RPMI7951 (cell line): ENCODE measurements at places on chromosomes 2 and 18.

DNA sequence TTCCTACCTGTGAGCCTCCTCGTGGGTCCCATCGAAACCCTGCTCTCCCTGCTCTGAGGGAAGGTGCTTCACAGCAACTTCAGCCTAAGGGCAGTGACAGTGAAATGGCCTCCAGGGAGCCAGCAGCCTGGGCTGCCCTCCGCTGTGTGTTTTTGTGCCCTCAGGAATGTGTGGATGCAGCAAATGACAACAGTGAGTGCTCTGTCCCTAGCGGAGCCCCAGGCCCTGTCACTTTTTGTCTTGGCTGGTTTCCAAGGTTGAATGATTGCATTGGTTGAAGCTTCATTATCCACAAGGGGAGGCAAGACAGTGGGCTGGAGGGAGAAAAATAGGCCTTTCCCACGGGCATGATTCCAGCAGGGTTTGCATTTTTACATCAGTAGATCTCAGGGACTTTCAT lies 42.9 kb downstream of the STON1 start:
- no peak for DNase-seq

GRCh38 chr2:121605820-121606733 lies 43.2 kb downstream of the CLASP1 start:
- no peak for DNase-seq

DNA sequence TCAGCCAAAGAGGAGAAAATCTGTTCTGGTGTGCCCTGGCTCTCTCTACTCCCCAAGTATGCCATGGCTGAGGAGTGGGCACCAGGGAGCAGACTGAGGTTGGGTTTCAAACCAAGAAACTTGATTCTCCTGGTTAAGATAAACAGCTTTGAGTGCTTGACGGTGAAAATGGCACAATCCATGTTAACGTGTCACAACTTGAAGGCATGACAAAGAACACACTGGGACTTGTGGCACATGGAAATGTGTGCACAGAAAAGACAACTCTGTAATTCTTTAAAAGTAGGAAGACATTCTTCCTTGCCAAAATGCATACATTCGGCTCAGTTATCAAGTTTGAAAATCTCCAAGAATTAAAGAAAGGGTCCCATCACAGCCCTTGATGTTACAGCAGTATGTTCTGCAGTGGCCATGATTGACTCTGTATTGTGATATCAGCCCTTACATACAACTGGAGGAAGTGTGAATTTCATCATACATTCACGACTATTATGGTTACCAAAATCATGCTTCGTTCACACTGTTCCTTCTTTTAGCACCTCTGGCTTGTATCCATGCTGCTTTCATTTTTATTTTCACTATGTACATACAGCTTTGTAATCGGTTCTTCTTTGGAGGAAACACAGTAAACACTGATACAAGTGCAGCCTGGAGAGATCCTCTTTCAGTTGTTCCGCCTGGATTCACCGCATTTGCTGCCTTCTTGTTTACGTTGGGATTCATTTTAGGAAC lies 15.6 kb upstream of the ACTG2 start:
- DNase-seq = no peak

- DNase-seq = peak; percentile 62
Observed at GRCh38 chr2:231714639-231715498, 6.5 kb downstream of the PTMA start.

- DNase-seq = peak; percentile 15
Observed at GRCh38 chr18:228586-228985, 39.3 kb downstream of the THOC1 start.

DNA sequence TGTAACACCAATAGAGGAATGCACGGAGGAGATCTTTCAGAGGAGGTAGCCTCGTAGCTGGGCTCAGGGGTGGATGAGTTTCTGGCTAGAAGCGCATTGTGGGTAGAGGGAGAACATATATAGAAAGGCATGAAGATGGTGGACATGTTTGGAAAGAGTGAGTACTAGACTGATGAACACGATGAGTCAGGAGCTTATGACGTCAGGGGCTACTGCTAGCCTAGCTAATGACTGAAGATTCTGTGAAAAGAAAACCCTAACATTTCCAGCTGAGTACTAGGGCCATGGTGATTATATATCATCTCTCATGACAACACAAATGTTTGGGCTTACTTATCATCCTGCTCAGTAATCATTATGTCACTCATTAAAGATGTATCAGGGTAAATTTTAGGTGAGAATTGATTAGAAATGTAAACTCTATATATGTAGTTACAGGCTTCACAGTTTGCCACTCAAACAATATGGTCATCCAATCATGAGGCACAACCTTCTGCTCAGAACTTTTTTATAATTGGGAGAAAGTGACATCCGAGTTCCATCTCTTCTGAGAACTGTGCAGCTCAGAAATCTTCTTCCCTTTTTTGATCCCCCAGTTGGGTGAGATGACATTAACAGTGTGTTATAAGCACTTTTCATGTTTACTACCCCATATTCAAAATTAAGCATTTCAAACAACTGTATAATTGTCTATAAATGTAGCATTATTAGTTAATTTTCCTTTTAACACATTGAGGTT lies 22.2 kb upstream of the IL1RN start:
- peak; percentile 58 for DNase-seq

DNA sequence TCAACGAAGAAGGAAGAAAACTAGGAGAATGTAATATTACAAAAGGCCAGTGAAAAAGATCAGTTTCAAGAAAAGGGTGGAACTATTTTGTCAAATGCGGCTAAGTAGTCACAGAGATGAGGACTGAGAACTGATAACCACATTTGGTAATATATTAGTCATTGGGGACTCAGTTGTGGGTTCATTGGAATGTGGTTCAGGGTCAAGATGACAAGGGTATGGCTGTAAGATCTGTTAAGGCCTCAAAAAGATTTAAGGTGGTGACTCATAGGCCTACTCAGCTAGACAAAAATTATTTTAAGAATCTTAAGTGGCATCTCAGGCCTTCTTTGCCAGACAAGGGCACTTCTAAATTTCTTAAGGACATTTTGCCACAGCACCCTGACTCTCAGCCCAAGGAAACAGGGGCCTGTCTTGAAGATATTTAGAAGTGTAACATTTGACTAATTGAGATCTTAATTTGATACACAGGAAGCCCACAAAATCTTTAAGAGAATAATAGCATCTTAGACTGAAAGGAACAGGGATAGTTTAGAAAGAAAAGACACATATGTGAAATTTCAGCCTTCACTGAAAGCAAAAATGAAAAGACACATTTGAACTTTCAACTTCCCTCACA lies 81.3 kb downstream of the STRADB start:
- peak; percentile 99 for DNase-seq

DNA sequence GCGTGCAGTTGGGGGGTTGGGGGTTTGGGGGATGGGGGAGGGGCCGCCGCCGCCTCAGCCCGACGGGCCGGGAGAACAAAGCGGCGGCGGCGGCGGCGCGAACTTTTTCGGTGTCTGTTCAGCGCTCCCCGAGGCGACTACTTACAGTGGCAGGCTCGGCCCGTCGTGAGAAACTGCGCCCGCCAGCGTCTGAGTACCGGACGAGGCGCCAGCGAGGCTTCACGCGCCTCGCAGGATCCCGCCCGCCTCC lies 172 bp downstream of the PRKD3 start:
- DNase-seq = peak; percentile 77

DNA sequence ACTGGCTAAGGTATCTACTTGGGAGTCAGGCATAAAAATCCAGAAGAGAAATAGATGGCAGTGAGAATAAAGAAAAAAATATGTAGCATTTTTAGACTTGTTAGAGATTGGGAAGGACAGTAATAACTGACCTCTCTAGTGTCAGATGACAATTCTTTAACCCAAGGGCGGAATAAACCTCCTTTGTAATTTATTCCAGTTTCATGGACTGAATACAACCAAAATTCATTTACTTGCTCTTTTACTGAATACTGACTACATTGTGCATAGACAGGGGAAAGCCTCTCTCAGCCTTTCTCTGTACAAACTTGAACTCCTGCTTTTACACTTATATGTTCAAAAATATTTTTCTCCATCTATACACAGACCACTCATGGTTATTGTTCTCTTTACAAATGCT lies 475.3 kb upstream of the RAB12 start:
- DNase-seq = no peak

- no peak for DNase-seq
Observed at GRCh38 chr2:164103271-164103670, 367.5 kb upstream of the FIGN start.

DNA sequence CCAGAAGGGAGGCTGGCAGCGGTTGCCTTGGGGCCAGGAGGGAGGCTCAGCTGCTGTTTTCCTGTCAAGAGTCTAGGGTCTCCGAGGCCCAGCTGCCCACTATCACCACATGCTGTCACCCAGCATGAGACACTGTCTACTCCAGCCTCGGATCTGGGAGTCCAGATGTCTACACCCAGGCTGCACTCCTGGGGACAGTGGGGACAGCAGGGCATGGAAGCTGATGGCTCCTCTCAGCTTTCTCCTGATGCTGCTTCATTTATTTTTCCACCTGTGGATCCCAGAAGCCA lies 134.0 kb downstream of the PTGR3 start:
- DNase-seq = no peak

DNA sequence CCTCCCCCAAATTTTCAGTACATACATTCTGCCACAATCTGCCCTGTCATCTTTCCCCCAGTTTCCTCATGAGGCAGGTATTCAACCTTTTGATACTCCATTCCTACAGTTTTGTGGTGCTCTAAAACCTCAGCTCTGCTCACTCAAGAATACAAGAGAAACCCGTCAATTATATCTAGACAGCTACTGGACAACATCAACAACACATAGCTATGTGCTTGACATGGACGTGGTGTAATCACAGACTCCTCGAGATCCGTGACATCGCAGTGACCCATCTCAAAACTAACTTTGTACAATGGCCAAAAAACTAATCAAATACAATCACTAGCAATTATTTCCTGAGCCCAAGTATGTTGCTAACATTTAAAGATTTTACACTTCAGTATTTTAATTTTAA lies 23.6 kb downstream of the WDSUB1 start:
- DNase-seq = no peak

DNA sequence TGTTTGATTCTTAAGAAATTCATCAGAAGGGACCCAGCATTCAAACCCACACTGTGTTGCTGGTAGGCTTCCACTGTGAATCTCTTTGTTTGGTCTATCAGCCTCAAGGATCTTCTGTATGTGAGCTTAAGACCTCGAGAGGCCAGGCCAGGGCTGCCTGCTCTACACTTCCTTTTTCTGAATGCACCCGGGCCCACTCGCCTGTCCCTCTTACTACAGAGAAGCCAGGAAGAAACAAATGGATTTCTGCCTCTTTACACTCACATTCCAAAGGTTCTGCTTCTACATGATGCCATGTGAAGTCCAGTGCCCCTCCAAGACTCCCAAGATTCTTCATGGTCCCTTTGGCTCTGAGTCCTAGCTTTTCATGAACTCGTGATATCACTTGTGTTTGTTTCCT lies 25.4 kb upstream of the MRPL19 start:
- no peak for DNase-seq

DNA sequence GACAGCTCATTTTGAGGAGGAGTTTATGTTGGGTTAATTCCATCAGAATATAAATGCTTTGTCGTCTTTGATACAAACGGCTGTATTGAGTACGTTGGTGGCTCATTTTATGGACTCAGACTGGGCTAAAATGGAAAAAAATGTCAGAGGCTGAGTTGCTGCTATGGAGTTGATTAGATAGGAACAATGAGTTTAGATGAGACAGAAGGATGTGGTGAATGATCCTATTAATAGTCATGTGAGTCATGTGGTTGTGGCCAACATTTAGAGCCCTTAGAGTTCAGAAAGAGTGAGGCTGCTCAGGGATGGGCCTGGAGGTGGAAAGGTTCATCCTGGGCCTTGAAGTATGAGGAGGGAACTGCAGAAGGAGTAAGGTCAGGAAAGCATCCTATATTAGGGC lies 434.2 kb downstream of the MEIS1 start:
- peak; percentile 94 for DNase-seq

GRCh38 chr2:230602562-230603230 lies 109.9 kb upstream of the CAB39 start:
- DNase-seq = no peak

GRCh38 chr2:11574176-11575046 lies 40.6 kb downstream of the GREB1 start:
- DNase-seq = no peak

DNA sequence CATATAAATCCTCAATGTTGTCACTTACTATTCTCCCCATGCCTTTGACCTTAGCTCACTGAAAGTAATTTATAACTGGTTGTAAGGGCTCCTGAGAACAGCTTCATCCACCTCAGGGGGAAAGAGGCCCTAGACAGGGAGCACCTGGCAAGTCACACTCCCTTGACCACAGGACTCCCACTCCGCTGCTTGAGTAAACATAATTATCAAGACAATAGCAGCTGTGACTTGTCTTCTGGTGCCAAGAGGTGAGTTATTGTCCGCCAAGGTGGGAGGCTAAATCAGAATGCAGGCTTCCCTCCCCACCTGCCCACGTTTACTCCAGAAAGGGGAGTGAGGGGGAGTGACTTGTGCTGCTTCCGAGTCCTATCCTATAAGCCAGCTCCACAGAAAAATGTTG lies 230.6 kb upstream of the LRATD1 start:
- no peak for DNase-seq

DNA sequence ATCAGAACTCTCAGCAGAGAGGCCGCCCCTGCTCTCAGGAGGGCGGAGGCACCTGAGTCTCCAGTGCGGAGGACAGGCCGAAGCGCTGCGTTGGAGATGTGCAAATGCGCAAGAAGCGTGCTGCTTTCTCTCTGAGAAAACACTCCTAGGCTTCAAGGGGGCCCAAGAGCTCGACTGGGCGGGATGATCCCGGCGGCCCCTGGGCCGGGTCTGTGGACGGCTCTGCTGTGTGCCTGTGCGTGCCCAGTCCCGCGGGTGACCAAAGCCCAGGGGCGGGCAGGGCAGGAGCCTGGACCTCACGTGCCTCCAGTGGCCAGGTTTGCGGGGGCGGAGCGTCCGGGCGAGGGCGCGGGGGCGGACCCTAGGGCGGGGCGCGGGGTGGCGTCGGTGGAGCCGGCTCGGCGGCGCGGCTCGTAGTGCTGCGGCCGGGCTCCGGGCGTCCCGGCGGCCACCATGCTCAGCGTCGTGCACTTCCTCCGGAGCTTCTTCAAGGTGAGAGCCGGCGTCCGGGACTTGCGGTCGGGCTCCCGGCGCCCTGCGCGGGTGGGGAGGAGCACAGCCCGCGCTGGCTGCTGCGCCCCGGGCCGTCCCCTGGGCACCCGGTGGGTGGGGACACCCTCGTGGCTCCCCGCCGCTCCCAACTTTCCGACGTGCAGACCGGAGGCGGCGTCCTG lies at the start of gene ARHGEF4:
Gene ARHGEF4 (plus strand): TSS at position 414 of the 674 bp plus-strand sequence. CDS start 40 bp downstream, at position 454.
- peak; percentile 42 for DNase-seq

- peak; percentile 45 for DNase-seq
Observed at GRCh38 chr2:134574611-134575330, 144.0 kb downstream of the TMEM163 start.
